ENCODE measurements at places on chromosomes 6 and 20.

DNA sequence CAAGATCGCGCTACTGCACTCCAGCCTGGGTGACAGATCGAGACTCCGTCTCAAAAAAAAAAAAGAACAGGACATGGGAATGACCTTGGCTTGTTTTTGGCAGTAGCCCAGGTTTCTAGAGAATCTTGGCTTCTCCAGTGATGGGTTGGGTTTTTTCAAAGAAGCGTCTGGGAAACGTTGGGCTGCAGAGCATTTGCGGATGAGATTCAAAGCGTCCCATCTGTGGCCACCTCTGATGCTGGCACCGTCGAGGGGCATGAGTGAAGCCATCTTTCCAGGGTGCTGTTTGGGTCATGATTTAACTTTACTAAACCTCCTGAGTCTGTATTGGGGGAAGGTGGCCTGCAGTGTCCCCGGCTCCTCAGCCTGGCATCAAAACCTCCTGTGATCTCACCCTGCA lies 43.2 kb upstream of the SRF start:
- no peak for DNase-seq

GRCh38 chr6:93581371-93581770 lies 162.0 kb upstream of the EPHA7 start:
- DNase-seq: peak; percentile 79

DNA sequence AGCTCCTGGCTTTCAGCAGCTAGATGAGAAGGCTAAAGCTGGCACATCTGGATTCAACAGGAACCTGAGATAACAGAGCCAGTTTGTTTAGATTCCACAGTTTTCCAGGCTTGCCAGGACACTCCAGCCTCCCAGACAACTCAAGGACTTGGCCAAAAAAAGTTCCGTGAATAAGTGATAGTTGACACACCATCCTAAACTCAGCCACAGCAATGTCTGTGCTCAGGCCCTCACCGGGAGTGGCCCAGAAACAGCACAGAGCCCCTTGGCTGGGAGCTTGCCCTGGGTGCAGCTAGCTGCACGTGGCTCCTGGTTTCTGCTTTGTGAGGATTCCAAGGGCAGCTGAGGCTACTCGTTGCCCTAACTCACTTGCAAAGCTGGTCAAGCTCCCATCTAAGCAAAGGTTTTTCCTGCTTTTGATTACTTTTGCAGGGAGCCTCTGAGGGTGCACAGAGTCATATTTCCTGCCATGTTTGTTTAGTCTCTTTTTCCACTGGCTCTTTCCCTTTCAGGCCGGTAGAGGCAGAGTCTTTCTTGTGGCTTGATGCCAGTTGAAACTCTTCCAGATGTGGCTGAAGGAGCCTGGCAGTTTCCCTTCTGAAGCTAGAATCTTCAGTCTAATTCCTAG lies 118.3 kb upstream of the ECI2 start:
- no peak for DNase-seq

DNA sequence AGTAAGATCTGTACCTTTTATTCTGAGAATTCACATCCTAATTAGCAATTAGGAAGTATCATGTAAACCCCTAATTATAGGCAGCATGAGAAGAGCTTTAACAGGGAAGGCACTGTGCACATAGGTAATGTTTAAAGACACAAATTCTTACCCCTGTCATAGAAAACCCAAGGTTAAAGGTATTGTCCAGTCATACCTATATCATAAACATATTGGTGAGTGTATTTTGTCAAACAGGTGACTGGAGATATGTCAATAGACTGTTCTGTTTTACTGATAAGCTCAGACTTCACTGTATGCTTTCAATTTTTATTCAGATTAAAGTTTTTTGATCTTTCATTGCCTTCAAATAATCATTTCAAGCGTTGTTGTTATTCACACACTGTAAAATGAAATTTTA lies 43.8 kb downstream of the LGSN start:
- no peak for DNase-seq

- DNase-seq: no peak
These were observed 79.9 kb downstream of the GCLC start for GRCh38 chr6:53464927-53465460.

GRCh38 chr6:82040405-82041221 lies 206.9 kb downstream of the IBTK start:
- no peak for DNase-seq

DNA sequence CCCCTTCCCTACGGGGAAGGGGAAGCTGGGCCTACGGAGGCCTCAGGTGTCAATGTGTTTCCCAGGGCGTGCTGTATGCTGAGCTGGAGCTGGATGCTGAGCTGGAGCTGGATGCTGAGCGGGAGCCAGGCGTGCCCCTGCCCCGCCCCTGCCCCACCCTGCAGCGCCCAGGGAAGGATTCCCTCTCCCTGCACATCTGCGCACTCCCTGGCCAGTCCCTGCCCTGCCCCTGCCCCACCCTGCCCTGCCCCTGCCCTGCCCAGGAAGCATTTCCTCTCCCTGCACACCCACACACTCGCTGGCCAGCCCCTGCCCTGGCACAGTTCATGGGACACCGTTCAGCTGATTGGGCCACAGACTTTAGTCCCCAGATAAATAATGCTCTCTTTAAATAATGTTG lies 196.8 kb downstream of the SMOC2 start:
- DNase-seq: no peak

DNA sequence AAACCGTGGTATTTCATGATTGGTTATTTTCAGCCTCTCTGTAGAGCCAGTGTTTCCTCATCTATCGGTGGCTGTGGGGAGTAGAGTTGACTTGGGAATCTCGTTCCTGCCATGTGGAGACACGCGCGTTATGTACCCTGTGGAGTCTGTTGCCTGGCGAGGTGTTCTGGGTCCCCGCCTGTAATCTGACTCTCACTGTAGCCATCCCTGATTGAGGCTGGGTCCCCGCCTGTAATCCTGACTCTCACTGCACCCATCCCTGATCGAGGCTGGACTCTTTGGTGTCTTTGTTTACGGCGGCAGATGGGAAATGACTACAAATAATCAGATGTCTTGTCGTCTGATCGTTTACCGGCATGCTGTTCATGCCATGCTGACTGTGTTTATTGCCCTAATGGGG lies 153.9 kb downstream of the DTNBP1 start:
- DNase-seq: no peak

GRCh38 chr20:50558483-50558925 lies 48.3 kb downstream of the PTPN1 start:
- DNase-seq: no peak

- DNase-seq: no peak
These were observed 178.8 kb upstream of the BTBD3 start for GRCh38 chr20:11738852-11739251.

DNA sequence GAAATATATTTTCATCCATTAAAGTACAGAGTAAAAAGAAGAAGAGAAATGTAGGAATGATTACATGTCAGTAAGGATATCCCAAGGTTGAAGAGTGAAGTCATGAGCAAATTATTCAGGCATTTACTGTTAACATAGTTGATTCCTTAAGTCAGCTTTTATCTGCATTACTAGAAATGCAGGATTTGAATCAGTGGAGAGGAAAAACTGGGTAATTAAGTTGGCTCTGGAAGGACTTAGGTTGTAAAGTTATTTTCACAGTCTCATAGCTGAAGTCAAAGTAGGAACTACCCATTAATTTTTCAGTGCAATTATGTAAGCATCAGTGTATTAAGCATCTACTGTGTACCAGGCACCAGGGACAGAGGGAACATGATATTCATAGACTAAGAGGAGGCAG lies 7.8 kb downstream of the NAA20 start:
- DNase-seq: no peak

- no peak for DNase-seq
These were observed 211.9 kb downstream of the GMPR start for GRCh38 chr6:16450285-16450684.

DNA sequence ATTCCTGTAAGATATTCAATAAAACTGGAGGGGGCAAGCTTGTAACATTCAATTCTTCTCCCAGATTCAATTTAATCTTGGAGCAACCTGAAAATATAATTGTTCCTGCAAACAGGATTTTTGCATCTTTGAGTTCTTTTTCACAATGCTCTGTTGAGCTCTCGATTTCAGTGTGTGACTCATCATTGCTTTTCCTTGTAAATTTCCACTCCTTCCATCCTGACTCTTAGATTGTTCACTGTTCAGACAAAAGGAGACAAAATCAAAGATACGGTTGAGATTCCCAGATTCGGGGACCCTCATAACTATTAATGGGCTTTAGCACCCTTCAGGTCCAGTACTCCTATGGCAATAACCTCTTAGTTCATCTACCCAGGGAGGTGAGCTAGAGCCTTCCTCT lies 571.9 kb upstream of the CHD6 start:
- DNase-seq: no peak

DNA sequence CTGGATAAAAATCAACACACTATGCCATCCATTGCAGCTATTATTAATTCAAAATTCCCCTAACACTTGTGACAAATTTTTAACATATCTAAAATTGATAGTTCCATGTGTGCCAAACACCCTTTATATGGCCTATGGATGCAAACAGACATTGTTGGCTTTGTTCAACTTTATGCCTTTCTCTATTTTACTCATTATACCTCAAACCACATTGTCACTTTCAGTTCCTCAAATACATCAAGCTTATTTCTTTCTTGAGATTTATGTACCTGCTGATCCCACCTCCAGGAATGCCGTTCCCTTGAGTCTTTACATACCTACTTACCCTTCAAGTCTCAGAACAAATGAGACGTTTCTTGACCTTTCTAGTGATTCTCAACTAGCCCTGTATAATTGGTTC lies 193.5 kb upstream of the PLN start:
- DNase-seq: no peak

- DNase-seq: peak; percentile 99
These were observed 122.1 kb downstream of the HIVEP2 start for GRCh38 chr6:142822842-142823241.

GRCh38 chr6:90918361-90918760 lies 331.5 kb upstream of the MAP3K7 start:
- no peak for DNase-seq

DNA sequence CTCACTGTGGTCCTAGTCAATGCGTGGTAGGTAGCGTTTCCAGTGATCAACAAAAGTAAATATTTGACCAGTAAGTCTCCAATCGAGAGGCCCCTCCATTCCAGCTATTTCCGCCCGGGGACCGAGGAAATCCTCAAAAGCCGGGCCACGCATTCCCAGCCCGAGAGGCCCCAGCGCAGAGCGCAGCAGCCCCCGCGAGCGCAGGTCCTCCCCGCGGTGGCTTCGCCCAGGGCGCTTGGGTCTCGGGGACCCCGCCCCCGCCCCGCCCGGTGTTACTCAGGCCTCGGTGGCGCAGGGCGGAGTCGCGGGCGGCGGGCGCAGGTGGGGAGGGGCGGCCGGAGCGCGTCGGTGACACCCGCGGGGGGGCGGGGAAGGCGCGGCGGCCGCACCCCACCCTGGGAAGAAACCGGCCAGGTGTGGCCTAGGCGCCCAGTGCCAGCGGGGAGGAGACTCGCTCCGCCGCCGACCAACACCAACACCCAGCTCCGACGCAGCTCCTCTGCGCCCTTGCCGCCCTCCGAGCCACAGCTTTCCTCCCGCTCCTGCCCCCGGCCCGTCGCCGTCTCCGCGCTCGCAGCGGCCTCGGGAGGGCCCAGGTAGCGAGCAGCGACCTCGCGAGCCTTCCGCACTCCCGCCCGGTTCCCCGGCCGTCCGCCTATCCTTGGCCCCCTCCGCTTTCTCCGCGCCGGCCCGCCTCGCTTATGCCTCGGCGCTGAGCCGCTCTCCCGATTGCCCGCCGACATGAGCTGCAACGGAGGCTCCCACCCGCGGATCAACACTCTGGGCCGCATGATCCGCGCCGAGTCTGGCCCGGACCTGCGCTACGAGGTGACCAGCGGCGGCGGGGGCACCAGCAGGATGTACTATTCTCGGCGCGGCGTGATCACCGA lies at the start of gene DSP:
Gene DSP, plus strand, starts transcription at position 497 of the 890 bp plus-strand sequence. Its CDS starts 245 bp downstream, at position 742.
- no peak for DNase-seq

GRCh38 chr20:18991012-18991411 lies 177.4 kb downstream of the SCP2D1 start:
- no peak for DNase-seq

DNA sequence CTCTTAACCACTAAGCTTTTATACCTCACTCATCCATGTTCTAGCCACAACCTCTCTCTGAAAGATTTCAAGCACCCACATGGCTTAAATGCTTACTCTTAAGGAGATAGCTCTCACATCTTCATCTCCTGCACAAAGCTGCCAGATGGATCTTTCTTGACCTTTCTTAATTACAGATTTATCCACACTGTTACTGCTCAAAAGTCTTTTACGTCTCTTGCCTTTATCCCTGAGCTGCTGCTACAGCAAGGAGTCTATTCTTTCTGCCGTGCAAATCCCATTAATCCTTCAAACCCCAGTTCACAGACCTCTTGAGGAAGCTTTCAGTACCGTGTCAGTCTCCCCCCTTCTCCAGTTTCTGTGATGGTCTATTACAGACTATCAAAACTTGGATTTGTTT lies 54.6 kb downstream of the B4GALT5 start:
- peak; percentile 100 for DNase-seq

GRCh38 chr6:146693342-146693741 lies 94.6 kb downstream of the ADGB start:
- no peak for DNase-seq

DNA sequence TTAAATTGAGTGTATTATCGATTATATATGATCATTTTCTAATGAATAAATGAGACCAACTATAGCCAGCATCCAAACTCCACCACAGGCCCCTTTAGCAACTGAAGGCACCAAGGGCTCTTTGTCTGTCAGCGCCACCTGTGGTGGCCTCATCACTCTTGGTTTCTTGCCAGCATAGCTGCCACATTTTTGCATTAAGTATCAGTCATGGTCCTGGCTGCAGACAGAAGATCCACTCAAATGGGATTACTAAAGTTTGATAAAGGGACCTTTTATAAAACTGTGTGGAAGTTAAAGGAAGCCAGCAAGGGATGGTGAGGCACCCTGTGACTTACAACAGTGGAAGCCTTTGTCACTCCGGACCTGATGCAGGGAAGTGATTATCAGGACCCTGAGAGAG lies 162.9 kb downstream of the C6orf118 start:
- no peak for DNase-seq

GRCh38 chr20:7881551-7881950 lies 58.7 kb downstream of the HAO1 start:
- DNase-seq: no peak

DNA sequence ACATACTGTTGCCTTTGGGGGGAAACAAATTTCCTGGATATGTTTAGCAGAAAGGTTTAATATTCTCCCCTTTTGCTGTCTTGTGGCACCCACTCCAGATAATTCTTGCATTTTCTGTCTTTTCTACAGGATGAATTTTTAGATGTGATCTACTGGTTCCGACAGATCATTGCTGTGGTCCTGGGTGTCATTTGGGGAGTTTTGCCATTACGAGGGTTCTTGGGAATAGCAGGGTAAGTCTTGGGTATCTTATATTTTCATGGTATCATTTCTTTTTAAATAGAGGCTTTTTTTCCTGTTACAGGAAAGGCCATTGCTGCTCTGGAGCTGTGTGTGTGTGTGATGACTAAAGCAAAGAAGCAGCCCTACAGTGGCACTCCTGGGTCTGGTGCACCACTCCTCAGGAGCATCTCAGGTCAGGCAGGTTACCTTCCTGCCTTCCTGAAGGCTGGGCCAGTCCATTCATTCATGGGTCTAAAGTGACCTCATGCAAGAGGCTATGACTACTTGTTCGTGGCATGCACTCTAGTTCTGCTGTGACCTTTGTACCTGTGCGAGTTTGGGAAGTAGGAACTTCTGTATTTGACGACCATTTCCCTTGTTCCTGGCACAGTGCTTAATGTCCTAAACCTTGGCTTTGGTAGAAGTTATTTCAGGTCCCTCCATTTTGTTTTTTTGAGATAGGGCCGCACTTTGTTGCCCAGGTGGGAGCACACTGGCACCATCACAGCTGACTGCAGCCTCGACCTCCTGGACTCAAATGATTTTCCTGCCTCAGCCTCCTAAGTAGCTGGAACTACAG lies 2.2 kb downstream of the RAB5IF start:
- DNase-seq: no peak

- DNase-seq: no peak
These were observed 192.5 kb upstream of the ZFP64 start for GRCh38 chr20:52383995-52384621.

GRCh38 chr6:36076178-36077063 lies 48.8 kb downstream of the MAPK14 start:
- no peak for DNase-seq

All from NCI-H524 treated with DMSO at 0.1 percent for 48 hours (cell line).